Progenitor cell of endocrine pancreas (in vitro differentiated cells): ENCODE measurements at places on chromosomes 3 and 15.

GRCh38 chr3:89612027-89612426 lies 504.6 kb downstream of the EPHA3 start:
- no peak for DNase-seq

- no peak for DNase-seq
These were observed 396.2 kb upstream of the NAALADL2 start for GRCh38 chr3:174462916-174463315.

- DNase-seq: no peak
These were observed 65.2 kb downstream of the ATP13A5 start for GRCh38 chr3:193313061-193313958.

GRCh38 chr3:149395107-149396089 lies 17.9 kb upstream of the TM4SF1 start:
- no peak for DNase-seq

GRCh38 chr15:74656935-74657535 lies 38.8 kb downstream of the EDC3 start:
- no peak for DNase-seq

DNA sequence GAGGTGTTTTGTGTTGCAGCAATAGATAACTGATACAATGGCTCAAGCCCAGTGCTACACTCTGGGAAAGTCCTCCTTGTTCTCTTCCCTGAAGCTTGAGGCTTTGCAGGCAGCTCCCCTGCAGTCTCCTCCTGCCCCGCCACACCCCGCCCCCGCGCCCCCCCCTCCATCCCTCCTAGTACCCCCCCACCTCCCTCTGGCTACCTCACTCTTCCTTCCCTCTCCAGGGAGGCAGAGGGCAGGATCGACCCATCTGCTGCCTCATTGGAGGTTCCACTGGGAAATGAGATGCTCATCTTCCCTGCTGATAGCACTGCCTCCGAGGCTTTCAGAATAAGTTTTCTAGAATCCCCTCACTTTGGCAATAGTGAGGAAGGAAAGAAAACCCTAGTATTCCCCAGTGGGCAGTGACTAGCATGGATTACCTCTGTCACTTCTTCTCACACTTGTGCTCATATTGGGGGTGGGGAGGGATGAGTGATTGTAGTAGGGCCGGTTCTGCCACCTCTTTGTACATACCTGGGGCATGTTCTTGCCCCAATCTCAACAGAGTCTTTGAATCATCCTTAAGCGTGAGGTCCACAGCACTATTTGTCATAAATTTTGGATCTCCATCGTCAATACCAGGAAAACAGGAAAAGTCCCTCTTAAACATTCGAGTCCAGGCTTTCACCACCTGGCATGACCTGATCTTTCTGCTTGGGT lies 16.3 kb upstream of the RAB7A start:
- DNase-seq: no peak

DNA sequence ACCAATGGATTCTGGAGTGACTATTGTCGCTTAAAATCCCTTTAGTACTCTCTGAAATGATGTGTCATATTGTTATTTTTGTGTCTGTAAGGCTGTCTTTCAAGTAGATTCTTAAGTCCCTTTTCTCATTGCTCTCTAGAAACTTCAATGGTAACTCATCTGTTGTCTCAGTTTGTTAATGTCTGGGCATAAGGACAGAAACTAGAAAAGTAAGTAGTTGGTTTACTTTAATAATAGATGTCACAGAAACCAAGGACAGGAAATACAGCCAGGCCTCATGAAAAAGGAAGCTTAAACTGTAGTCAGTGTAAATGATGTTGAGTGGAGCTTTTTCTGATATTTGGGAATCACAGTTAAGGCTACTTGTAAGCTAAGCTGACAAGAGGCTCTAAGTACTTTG lies 730.2 kb upstream of the DPPA4 start:
- no peak for DNase-seq

DNA sequence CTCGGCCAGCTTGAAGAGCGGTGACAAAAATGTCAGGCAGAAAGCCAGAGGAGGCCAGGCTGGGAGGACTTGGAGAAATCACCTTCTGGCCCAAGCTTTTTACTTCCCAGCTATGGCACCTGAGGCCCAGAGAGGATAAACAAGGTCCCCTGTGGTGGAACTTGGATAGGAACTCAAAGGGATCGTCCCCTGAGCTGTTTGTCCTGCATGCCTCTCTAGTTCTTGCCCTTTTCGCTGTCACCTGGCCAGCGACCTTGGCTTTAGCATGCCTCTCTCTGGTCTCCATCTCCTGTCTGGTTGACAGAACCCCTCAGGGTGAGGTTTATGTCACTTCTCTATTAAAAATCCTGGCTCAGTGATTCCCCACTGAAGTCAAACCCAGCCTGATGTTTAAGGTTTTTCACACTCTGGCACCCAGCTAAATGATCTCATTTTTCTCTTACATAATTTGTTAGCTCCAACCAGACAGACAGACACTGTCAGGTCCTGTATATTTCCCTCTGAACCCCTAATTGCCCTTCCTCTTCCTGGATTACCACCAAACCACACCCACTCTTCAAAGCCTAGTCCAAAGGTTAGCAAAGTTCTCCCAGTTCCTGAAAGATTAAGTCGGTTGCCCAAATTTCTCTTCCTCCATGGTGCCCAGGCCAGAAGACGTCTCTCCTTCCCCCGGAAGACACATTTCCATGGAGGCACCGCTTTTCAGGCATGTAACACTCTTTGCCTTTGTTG lies 169.1 kb downstream of the FAM43A start:
- DNase-seq: no peak

DNA sequence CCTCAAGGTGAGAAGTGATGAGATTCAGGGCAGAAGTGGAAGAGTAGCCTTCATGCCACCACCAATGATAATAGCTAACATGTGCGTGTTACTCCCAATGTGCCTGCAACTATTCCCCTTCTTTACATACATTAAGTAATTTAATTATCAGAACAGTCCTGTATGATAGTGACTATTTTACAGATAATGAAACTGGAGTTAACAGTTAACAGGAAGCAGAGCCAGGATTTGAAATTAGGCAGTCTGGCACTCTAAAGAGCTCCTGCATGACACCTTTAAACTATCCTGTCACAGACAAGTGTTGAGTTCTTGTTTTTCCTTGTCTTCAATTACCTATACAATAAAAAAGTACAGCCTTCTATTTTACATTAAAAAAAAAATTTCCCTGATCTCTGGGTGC lies 148.8 kb downstream of the LEKR1 start:
- no peak for DNase-seq

DNA sequence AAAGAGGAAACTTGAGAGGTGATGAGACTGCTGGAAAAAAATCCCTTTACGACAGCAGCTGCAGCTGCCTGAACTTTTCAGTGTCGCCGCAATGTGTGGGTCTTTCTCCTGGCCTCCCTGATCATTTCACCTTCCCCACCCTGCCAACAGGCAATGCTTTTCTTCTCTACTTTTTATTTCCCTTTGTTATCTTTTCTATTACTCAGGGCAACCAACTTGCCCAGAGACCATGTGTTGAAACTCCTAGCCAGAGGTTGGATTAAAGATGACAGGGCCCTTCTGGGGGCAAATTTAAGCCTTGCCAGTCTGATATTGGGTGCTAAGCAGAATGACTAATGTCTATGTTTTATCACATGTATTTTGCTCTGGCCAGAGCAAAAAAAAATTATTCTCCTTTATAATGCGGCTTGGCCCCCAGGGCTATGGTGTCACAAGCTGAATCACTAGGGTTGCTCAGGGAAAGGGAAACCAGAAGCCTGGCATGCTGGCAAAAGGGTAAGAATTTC lies 51.5 kb upstream of the CFAP20DC start:
- DNase-seq: no peak

DNA sequence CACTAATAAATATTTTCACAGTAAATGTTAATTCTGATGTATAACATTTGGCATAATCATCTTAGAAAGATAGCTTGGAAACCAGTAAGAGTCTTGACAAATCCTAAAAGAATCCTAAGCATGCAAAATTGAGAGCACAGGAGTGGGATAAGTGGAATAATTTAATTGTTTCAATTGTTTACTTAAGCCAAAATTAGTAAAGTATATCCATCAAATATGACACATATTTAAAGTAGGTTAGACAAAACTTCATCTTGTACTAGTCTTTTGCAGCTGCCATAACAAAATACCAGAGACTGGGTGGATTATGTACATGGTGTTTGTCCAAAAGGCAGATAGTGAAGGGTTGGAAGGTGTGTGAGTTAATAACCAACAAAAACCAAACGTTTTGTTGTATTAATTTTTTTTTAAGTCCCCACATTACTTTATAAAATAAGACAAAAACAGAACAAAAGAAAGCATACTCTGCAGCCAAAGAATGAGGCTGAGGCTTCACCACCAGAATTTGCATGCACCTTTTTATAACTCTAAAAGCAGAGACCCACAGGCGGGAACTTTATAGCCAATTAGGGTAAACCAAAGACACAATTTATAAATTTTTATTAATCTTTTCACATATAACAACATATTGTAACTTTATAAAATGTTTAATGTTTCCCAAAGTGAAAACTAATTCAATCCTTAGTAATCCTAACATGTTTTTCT lies 41.9 kb upstream of the CD200R1L start:
- DNase-seq: no peak

GRCh38 chr15:69318033-69318432 lies 19.3 kb downstream of the PAQR5 start:
- no peak for DNase-seq

DNA sequence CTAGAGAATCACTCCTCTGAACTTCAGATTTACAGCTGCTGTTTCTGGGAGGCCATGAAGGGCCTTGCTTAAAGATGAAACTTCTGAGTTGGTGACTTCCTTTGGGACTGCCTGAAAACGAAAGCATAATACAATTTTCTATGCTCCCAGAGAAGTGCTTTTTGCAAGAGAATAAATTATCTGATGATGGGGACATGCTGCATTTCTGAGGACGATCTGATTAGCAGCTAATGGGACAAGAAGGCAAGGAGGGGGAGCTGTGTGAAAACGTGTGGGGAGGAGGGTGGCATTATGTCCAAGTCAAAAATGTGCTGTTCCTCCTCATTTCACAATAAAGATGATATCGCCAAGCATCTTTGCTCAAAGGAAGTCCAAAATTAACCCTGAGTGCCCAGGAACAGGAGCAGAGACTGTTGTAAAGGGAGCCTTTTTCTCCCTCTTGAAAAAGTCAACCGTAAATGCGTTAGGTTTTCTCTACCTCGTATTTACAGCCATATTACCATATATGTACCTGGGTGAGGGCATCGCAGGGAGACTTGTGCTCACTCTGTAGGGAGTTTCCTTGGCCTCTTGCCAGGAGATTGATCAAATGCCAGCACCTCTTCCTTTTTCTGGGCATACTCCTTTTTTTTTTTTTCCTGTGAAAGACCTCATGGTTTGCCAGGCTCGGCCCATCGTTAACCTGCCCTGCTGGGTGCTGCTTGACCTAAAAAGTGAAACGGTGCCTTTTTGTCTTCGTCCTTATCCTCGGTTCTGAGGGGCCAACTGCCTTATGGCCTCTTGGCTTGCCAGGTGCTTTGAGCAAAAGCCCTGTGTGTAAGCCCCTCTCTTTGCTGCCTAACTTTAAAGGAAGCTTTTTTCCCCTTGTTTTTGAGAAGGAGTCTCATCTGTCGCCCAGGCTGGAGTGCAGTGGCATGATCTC lies 11.5 kb downstream of the ITPR1 start:
- DNase-seq: no peak

- DNase-seq: no peak
These were observed 12.6 kb downstream of the HAPLN3 start for GRCh38 chr15:88882785-88883184.

DNA sequence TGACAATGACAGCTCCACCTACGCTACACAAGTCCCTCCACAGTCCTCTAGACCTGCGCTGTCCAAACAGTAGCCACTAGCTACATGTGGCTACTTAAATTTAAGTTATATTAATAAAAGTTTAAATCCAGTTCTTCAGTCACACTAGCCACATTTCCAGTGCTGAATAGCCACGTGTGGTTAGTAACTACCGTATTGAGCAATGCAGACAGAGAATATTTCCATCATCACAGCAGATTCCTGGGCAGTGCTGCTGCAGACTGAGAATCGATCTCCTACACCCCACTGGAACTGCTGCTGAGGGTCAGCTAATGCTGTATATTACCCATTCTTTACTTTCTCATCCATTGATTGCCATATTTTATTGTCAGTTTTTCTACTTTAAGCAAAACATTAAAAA lies 40.9 kb downstream of the HDC start:
- no peak for DNase-seq

GRCh38 chr3:114221165-114221880 lies 16.1 kb downstream of the ZNF80 start:
- no peak for DNase-seq

DNA sequence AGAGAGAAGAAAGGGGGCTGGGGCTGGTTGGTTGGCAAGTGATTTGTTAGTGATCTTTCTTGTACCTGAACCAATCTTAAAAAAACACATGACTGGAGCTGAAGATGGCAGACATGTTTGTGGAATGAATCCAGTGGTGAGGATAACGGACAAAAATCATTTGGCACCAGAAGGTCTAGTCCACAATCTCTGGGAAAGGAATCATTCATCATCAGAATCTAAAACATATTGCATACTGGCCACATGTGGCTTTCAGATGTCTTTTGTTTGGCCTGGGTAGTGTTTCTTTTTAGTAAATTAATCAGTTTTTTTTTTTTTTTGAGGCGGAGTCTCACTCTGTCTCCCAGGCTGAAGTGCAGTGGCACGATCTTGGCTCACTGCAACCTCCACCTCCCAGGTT lies 5.0 kb downstream of the NEK11 start:
- no peak for DNase-seq

DNA sequence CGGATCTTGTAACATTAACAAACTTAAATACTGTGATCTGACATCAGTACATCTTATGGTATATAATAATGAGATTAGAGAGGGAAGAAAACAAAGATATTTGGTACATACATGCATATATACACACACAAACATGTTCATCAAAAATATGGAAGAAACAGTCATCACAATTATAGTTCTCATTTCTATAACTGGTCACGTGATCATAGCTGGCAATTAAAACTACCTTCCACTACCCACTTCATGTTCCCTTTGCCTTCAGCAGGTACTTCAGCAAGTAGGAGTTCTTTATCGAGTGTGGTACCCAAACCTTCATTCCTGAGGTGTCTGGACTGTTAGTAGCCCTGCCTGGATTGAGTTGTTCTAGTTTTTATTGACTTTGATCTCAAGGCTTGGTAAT lies 70.9 kb upstream of the ALDH1A3 start:
- no peak for DNase-seq

DNA sequence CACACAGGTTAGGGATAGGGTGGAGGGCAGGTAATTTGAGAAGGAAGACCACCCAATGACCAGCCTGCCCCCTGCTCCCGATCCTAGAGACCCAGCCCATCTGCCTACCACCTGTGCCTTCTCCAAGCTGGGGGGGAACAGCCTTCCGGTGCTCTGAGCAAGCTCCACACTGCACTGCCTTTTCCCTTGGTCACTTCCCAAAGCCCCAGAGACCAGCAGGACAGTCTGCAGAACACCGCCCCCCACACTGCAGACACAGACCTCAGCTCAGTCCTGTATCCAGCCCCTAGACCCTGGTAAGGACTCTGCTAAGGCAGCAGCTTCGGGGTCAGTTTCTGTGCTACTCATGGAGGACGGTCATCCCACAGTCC lies 156.9 kb downstream of the MEGF11 start:
- no peak for DNase-seq

DNA sequence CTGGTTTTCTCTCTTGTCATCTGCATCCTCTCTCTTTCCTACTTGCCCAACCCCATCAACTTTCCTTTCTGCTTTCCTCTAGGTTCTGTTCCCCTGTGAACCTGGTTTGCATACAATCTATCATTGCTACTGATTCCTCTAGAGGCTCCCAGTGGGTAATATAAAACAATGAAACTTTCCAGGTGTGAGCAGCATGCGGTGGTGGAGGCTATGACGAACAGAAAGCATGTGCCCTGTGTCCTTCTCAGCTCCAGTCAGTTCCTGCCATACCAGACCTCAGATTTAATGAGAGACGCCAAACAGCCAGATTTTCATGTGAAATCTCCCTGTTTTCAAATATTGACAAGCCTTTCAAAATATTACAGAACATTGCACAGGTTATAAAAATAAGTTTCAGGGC lies 3.5 kb upstream of the ACAP2 start:
- no peak for DNase-seq
